ENCODE measurements at places on chromosomes 5 and 9.
A peak's percentile ranks its signal among the peaks of the same experiment; 100 is the strongest.

DNA sequence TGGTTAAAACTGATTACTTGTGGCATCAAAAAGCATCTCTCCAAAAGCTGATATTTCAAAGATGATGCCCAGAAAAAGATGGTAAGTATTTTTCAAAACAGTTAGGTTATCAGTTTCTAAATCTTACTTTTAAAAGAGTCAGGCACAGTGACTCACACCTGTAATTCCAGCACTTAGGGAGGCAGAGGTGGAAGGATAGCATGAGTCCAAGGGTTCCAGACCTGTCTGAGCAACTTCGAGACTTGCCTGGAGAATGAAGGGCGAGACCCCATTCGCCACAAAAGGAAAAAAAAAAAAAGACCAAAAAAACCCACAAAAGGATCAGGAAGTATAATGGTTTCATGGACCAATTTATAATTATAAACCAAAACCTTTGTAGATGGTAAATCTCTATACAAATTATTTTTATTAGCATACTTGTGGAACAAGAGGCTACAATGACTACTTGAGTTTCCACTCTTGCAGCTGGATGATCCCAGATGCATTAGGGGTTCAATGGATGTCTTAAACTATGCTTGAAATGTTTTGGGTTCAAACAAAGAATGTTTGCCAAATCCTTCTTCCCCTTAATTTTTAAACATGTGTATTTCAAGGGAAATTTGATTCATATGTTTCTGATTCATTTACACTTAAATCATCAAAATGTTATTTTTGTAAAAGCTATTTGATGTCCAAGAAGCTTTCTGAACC, 96.1 kb downstream of the ADAMTSL1 start:
- DNase-seq, result no peak

GRCh38 chr5:39005566-39006232, 68.5 kb downstream of the RICTOR start:
- DNase-seq, result no peak

DNA sequence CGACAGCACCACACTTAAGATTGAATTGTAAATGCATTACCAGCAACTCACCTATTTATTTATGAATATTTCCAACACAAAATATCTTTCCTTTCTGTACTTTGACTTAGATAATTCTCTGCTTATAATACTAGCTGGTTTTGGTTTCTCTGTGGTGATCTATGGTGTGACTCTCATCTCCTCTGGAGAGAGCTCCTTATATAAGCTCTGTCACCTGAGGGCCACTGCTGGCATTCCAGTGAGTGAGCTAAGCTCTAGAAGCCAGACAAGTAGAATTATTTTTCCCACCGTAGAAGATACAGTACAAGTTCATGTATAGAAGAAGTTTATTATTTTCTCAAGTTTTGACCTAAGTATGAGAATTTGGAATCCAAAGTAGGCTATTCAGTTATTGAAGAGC, 111.5 kb downstream of the CDC42SE2 start:
- no peak for DNase-seq

GRCh38 chr5:169142264-169142970, 158.5 kb downstream of the SLIT3 start:
- DNase-seq, result peak; percentile 54

GRCh38 chr9:35956651-35957050, 1.3 kb downstream of the OR2S2 start:
- no peak for DNase-seq

DNA sequence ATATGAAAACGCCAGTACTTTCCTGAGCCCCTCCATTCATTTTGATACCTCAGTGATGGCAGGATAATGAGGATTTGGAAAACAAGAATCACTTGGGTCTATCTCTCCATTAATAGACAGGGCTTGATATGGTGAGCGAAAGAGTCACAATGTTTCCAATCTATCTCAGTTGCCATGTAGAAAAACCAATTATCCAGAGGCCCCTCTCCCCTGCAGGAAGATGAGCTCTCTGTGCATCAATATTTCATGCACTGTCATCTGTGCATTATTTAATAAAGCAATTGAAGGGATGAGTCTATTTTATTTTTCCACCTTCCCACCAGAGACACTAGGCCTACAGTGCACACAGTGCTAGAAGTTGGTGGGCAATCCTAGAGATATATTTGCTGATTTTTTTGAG, 326.9 kb downstream of the SPOCK1 start:
- no peak for DNase-seq

DNA sequence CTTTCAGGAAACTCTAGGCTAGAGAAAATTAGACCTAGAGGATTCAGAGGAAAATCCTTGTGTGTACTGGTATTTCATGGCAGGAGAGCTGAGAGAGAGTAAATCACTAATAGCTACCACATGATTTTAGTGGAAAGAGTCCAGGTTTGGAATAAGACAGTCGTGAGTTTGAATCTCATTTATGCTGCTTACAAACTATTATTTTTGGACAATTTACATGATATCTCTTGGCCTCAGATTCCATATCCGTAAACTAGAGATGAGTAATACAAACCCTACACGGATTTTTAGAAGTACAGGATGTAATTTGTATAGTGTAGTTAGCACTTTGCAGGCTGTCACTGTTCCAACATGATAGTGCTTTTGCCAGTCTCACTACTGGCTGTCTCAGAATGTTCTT, 2.7 kb downstream of the IL31RA start:
- DNase-seq, result no peak

DNA sequence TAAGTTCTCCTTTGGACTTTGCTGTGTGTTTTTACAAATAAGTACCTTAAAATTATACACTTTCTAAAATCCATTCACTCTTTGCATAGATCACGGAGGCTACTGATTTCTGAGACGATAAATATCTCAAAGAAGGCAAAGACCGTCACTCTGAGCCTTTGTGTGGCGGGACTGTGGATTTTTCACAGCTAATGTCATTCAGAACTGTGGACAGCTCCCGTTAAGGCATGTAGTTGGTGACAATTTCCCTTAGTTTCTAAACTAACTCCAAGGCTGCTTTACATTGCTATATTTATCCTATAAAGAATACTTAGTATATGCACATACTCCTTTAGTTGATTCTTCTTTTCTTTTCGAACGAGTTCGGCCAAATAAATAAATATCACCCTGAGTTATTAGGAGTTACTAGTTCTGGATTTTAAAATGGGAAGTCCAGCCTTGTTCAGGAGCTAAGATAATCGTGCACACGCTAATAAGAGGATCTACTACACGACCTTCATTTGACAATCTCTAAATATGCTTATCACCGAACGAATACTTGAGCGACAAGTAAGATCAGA, 1.8 kb downstream of the HCN1 start:
- DNase-seq, result no peak

GRCh38 chr5:155021842-155022241, 8.3 kb downstream of the KIF4B start:
- no peak for DNase-seq

GRCh38 chr5:155905364-155905763, 421.6 kb upstream of the SGCD start:
- no peak for DNase-seq

DNA sequence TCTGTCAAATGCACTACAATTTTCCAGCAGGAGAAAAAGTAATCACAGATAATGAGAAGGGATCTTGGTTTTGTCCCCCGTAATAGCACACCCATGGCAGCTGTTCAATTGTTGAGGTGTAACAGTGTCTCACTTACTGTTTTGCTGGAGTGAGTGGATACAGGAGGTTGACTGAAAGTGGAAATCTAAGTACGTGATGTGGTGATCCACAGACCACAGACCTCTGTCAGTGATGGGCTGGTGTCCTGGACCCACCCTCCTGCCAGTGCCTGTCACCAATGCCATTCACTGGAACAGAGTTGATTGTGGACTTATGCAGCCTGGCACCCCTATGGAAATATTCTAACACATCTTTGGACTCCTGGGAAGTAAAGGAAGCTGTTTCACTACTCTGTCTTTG, 261.7 kb downstream of the TRPM3 start:
- no peak for DNase-seq

- DNase-seq, result no peak
Measured at GRCh38 chr5:29642601-29643000, 1550.9 kb upstream of the CDH6 start.

DNA sequence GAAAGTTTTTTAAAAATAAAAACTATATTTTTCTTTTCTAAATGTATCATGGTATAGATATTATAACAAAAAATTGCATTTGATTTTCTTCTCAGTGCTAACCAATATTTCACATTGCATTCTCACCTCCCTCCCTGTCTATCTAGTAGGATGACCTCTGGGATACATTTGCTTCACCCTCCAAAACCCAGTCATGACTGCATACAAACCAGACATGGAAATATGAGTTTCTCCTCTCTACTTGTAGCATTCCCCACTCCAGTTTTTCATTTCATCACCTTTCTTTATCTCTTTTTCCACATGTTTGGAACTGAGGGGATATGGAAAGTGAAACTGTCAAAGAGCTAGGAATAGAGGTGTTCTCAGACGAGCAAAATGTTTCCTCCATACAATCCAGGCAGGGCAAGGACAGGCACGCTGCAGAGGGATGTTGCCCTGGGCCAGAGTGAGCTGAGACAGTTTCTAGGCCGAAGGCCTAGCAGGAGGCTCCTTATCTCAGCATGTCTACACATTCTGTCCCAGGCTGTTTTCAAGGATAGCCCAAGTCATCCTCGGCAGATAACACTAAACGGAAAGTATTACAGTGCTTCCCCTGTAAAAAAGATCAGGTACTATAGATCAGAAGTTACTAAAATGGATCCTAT, 46.7 kb downstream of the MEF2C start:
- DNase-seq, result no peak

DNA sequence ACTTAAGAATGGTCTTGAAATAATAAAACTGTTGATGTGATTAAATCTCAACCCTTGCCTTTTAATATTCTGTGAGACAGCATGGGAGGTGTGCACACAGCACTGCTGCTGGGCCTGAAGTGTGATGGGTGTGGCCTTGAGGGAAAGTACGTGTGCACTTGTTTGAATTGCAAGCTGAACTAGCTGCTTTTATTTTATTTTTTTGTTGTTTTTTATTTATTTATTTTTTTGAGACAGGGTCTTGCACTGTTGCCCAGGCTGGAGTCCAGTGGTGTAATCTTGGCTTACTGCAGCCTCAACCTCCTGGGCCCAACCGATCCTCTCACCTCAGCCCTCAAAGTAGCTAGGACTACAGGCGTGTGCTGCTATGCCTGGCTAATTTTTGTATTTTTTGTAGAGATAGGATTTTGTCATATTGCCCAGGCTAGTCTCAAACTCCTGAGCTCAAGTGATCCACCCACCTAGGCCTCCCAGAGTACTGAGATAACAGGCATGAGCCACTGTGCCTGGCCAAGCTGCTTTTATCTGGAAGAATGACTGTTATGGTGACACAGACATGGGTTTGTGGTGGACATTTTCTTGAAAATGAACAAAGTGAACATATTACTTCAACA, 58.9 kb downstream of the GPR107 start:
- no peak for DNase-seq

- DNase-seq, result no peak
Measured at GRCh38 chr5:75668445-75668844, 48.8 kb downstream of the POC5 start.

DNA sequence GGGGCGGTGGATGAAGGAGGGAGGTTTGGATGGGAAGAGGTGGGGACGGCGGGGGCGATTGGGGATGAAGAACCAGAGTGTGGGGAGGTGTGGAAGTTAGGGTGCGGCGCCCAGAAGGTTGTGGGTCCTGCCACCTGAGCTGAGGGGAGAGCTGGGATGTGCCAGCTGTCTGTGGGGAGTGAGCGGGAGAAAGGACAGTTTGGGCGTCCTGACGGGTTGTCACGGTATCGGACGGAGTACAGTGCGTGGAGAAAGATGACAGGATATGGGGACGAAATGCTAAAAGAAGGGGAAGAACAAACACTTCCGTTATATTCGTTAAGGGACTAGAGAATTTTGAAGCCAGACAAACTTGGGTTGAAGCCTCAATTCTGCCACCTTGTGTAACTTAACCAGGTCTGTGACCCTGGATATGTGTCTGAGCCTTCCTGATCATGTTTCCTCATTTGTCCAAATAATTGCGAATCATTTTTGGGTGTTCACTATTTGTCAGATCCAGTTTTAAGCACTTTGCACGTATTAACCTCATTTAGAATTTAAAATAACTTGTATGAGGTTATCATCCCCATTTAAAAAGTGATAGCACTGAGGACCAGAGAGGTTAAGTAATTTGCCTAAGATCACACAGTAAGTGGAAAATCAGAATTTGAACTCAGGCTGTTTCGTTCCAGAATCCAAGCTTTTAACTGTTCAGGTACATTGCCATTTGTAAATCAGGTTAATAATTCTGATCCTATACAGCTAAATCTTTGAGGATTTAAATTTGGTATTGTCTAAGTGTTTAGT, 689 bp downstream of the CNTRL start:
- no peak for DNase-seq

GRCh38 chr5:150589862-150590601, 50.4 kb upstream of the SYNPO start:
- peak; percentile 96 for DNase-seq

DNA sequence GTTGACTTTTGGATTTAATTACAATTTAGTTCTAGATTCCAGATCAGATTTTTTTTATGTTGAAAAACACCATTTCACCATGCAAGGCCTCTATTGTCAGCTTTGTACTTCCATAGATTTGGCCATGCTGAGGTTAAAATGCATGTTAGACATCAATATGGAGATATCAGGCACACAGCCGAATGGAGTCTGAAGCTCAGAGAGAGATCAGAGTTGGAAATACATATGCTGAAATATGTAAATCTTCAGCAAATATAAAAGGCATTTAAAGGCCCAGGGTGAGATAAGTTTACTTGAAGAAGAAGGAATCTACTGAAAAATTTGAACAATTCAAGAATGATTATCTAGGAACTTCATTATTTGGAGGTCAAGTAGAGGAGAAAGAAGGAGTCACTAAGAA, 139.6 kb downstream of the CHSY3 start:
- no peak for DNase-seq

DNA sequence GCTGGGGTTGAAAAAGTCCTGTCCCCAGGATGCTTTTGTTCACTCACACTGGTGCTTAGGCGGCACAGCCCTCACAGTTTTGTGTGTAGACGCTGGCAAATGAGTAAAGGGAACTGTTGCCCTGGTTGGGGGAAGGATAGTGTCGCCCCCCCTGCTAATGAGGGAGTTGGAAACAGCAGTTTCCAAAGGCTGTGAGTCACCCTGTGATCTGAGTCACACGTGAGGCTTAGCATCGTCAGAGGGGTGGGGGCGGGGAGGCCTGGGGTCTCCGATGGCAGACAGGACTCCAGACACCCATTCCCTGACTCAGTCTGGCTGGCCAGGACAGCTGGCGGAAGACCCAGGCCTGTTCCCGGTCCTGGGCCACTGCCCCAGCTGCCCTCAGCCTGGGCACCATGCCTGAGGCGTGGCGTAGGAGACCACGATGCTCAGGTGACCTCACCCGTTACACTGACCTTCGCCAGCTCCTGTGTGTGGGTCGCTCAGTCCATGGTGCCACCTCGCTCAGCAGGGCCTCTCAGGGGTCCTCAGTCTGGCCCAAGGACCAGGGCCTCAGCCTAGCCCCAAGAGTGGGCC, 2.9 kb downstream of the DNAJB5 start:
- peak; percentile 51 for DNase-seq

- no peak for DNase-seq
Measured at GRCh38 chr5:21893161-21893560, 960.0 kb downstream of the CDH12 start.

DNA sequence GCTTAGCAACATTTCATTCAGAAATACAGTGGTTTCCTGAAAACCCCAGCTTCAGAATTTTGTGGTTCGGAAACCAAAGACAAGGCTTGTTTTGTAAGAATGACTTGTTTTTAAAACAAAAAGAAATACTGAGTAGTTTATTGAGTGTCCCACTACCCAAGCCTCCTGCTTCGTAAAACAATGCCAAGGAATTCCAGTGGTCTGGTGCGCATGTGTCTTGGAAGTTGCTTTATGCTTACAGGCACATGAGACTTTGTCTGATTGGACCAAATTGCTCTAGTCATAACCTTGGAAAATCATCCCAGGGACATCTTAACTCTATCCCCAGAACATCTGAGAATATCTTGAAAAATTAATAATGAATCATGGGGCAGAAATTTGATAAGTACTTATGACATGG, 77.1 kb upstream of the FST start:
- DNase-seq, result no peak
